Type B pancreatic cell (in vitro differentiated cells): ENCODE measurements at places on chromosomes 2 and 18. TPM values are rescaled to one million over a fixed set of nuclear protein-coding genes. Genes with fewer than 3 reads are reported as not detected.

The ZAP70 gene
- 1.2 and 2.5 TPM in 2 replicates for total RNA-seq

GRCh38 chr18:10122988-10123950, 209.5 kb downstream of the VAPA start:
- DNase-seq: no peak

The SERPINE2 gene
- total RNA-seq: 23.0 and 37.4 TPM in 2 replicates

DNA sequence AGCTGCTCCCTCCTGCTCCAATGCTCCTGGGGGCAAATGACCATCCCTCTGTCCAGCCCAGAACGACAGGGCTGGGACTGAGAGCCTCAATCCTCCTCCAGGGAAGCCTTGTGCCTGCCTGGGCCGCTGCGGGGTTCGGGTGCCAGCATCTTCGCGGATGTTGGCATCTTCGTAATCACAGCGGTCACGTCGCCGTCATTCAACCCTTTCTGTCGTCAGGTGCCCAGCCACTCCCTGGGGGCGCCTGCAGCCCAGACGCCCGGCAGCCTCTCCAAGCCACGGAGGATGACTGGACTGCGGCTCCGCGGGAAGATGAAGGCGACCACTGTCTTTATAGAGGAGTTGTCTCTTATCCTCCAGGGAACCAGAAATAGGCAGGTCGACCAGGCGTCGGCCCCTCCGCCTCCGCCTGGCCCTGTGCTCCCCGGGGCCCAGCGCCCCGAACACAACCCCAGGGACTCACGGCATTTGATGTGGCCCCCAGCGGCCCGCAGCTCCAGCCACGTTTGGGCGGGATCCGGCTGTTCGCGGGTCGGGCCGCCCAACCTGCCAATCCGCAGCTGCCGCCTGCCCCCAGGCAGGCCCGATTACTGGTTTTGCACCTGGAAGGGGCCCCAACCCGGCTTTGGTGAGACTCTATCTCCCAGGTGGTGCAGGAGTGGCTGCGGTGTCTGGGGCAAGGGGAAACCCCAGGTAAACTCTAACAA, 113.9 kb downstream of the THNSL2 start:
- no peak for DNase-seq

The GPR39 gene
- 4.1 and 13.3 TPM in 2 replicates for total RNA-seq

The GRHL1 gene
- total RNA-seq: 37.4 and 120 TPM in 2 replicates

- DNase-seq: no peak
Measured at GRCh38 chr2:18708203-18708715, 118.9 kb upstream of the NT5C1B start.

- DNase-seq: no peak
Measured at GRCh38 chr2:37713258-37713700, 41.8 kb upstream of the CDC42EP3 start.

GRCh38 chr2:118643294-118643693, 204.2 kb downstream of the EN1 start:
- DNase-seq: no peak

The MYL1 gene
- 4.9 TPM in 1 of 2 replicates, not detected in the other for total RNA-seq

DNA sequence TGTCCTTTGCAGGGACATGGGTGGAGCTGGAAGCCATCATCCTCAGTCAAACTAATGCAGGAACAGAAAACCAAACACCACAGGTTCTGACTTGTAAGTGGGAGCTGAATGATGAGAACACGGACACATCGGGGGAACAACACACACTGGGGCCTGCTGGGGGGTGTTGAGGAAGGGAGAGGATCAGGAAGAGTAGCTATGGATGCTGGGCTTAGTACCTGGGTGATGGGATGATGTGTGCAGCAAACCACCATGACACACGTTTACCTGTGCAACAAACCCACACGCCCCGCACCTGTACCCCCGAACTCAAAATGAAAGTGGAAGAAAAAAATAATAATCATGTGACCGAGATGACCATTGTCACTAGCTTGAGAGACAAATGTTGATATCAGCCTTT, 114.7 kb downstream of the NDUFA10 start:
- DNase-seq: no peak

- no peak for DNase-seq
Measured at GRCh38 chr2:120828829-120829632, 93.4 kb downstream of the GLI2 start.

The ALPG gene
- 0.14 and 0.88 TPM in 2 replicates for total RNA-seq

DNA sequence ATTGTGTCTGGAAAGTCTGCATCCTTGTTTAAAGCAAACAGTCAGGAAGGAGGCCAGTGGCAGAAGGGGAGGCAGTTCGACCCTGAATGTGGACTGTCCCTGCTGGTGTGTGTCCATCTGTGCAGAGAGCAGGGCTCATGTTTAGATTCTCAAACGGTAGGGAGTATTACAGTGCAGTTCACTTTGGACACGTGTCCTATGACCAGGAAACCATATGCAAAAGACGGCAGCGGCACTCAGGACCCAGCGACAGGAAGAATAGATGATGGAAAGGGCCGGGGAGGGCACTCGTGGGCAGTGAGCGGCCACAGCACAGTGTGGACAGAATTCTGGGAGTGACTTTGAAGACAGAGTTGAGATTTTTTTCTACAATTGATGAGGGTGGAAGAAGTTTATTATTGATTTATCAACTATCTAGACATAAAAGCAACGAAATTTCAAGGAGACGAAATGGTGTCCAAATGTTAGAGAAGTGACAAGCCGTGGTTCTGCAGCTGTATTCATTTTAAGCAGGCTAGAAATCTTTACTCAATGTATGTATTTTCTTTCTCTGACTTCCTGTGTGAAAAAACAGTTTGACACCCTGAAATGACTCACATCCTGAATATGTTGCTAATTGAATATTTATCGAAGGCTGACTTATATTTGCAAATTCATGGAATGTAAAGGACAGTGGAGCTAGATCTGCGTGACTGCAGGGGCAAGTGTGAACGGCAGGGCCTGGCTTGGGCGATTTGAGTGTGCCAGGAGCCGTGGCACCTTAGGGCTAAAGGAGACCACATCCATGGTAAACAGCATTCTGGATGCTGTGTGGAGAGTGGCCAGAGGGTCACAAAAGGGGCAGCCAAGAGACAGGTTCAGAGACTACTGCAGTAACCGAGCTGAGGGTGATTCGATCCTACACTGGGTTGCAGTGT, 214.2 kb downstream of the PTGR3 start:
- no peak for DNase-seq

- DNase-seq: no peak
Measured at GRCh38 chr2:36389091-36389564, 33.5 kb downstream of the CRIM1 start.

The CNDP1 gene
- 0.48 and 0.67 TPM in 2 replicates for total RNA-seq

- no peak for DNase-seq
Measured at GRCh38 chr18:79385708-79386341, 9.9 kb upstream of the NFATC1 start.

The SLC14A1 gene
- total RNA-seq: 0.76 and 2.4 TPM in 2 replicates

GRCh38 chr2:196464311-196464710, 175.2 kb upstream of the CCDC150 start:
- no peak for DNase-seq

DNA sequence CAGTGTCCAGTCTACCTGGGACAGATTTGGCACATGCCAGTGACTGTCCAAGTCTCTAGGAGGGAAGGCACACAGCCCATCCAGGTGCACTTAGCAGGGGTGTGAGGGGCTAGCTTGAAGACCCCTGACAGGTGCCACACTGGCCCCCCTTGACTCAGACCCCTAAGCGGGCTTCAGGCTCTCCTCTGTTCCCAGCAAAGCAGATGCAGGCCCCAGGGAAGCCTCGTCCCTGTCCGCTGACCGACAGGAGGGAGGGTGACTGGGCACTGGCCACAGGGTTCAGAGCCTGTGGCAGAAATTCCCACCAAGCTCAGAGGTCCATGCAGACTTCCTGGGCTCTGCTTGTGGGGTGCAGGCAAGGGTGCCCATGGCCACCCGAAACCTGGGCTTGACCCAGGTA, 239.8 kb upstream of the MYT1L start:
- no peak for DNase-seq

The APOB gene
- total RNA-seq: 19.6 and 70.3 TPM in 2 replicates

DNA sequence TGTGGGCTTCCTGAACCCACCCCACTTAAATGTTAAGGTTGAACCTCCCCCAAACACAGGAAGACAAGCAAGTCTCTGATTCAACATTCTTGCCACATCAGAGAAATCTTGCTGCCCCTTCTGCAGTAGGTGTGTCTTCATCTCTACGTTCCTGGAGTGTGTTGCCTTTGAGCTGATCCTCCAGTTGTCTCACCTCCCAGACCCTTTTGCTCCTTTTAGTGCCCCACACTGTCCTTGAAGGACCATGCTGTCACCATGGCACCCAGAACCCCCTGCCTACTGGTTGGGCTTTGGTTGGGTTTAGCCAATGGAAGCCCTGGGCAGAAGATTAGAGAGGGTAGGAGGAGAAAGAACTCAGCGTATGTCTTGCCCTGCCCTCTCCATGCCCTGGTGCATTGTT, 10.7 kb downstream of the CAB39 start:
- no peak for DNase-seq
